ENCODE measurements at places on chromosomes 3 and 15.

DNA sequence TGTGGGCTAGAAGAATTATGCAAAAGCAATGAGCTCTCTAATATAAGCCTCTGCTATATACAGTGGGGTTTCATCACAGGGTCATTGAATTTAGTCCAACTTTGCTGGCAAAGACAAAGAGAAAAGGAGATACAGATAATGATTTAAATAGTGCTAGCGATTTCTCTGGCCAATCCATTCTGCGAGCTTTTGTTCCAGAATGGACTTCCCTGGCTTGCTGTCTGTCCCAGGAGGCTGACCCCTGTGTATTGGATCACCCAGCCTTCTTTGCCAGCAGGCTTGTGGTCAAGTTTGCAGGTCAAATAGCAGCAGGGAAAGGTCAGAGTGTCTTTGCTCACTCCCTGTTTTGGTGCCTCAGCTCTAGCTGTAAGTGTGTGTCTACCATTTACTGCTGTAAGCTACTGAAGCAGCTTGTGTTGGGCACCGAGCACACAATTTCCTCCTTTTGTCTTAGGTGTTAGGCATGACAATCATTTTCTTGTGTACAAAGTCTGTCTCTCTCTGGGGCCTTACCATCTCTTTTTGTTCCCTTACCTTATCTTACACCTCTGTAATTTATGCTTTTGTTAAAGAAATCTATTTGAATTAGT is 55.7 kb downstream of the UNC13C start:
- no peak for DNase-seq

- DNase-seq, result no peak
Observed at GRCh38 chr15:51313074-51313393, 25.4 kb downstream of the CYP19A1 start.

DNA sequence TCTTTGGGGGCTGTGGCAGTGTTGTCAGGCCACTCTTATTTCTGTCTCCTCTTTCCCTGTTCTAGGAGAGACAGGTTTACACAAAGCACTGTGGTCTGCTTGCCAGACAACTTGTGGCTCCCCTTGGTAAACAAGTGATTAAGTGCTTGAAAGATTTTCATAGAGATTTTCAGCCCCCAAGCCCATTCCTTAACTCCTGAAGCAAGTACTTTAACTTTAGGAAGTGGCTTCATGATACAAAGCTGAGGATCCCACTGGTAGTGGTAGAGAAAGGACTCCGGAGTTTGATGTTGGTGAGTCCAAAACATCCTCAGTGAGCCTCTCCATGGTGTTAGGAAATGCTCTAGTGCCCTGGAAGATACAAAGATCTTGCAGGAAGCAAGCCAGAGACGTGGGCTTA is 12.0 kb downstream of the ZBTB38 start:
- DNase-seq, result no peak

- no peak for DNase-seq
Observed at GRCh38 chr3:124985349-124985748, 50.8 kb upstream of the MUC13 start.

GRCh38 chr3:51378726-51379125 is 6.4 kb upstream of the MANF start:
- no peak for DNase-seq

GRCh38 chr15:50767332-50767861 is 1.9 kb upstream of the SPPL2A start:
- no peak for DNase-seq

GRCh38 chr3:140809316-140809715 is 131.5 kb downstream of the TRIM42 start:
- DNase-seq, result no peak

DNA sequence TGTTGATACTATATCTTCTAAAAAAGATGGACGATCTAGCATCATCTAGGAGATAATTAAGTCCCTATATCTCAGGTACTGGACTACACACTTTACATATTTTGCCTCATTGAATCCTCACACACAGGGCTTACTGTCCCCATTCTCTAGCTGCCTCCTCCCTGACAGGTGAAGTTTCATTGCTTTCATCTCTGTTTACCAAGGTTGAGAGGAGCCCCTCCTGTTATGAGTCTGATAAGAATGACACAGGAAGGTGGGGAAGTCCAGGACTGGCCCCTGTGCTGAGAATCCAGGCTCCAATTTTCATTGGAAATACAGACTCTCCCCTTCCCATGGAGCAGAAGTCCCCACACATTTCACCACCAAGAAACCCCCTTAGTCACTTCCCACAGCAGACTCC is 105.2 kb downstream of the XXYLT1 start:
- no peak for DNase-seq

GRCh38 chr3:128910006-128910405 is 30.6 kb downstream of the ACAD9 start:
- no peak for DNase-seq

GRCh38 chr3:113968986-113969385 is 21.2 kb downstream of the ZDHHC23 start:
- peak; percentile 7 for DNase-seq

DNA sequence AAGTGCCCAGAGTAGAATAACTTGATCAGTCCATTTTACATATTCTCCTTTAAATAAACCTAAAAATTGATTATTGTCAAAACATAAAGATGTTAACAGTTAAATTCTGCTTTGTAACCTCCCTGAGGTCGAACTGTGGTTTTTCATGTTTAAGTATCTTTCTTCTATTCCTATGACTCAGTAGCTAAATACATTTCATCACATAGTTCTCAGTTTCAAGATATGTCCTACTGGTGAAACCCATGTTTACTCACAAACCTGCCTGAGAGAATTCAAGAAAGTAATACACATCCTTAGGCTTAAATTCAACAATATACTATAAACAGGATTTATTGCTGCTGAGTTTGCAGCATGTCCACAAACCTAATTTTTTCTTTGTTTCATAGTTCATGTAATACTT is 692.9 kb downstream of the ZPLD1 start:
- DNase-seq, result no peak

GRCh38 chr3:65963787-65964677 is 74.7 kb downstream of the MAGI1 start:
- no peak for DNase-seq

Data from cerebellar cortex (tissue), 1 donor.